NCI-H774 (cell line): ENCODE measurements at places on chromosomes 4 and X.

- no peak for DNase-seq
These were observed 129.2 kb downstream of the NR3C2 start for GRCh38 chr4:148312956-148313490.

- DNase-seq: no peak
These were observed 996.5 kb downstream of the CCSER1 start for GRCh38 chr4:91123742-91124141.

- no peak for DNase-seq
These were observed 64.1 kb downstream of the ALPK1 start for GRCh38 chr4:112361181-112361791.

DNA sequence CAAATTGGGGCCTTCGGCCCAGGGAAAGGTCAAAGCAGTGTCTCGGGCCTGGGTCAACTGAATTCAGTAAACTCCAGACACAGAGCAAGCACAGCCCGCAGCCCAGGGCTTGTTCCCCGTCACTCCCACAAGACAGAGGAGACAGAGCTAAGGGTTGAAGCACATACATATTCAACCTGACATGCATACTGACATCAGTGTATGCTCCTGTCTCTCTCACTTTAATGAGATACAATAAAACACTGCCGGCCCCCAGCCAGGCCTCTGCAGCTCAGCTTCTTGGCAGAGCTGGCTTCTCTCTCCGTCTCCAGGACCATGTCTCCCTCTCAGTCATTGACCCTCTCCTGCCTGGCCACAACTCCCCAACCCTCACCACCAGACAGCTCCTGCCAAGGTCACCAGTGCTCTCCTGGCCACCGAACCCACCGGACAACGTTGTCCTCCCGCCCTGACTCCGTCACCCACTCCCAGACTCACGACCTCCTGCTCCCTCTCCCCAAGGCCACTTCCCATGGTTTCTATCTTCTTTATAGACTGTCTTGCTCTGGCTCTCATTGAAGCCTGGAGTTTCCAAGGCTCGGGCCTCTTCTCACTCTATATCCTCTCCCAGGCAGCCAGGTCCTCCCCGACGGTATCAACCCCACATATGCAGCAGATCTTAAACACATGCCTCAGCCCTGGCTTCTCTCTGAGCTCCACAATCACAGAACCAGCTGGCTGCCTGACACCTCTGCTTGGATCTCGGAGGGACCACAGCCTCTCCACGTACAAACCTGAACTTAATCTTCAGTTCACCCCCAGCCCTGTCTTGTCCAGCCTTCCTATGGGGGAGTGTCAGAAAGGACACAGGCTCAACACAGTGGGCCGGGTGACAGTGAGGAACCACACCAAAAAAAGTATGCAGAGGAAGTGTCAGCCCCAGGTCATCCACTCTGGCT lies 67.7 kb upstream of the C4orf50 start:
- DNase-seq: no peak

- DNase-seq: no peak
These were observed 19.4 kb downstream of the SEPTIN11 start for GRCh38 chr4:76968937-76969336.

- DNase-seq: no peak
These were observed 1050.0 kb downstream of the ADGRL3 start for GRCh38 chr4:62250100-62250499.

DNA sequence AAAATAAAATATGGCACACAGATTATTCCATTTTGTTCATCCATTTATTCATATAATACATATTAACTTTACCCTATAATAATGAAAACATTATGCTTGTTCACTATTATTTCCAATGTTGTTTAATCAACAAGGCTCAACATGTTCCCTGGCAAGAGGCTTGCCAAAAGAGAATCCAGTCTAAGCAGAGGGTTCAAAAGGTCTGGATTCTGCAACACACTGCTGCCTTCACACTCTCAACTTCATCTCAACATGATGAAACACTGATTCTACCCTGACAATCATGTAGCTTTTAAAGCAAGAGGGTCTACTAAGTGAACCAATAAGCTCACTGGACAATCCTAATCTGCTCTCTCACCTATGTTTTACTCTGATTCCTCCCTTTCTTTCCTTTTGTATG lies 101.1 kb downstream of the MID1 start:
- DNase-seq: no peak

DNA sequence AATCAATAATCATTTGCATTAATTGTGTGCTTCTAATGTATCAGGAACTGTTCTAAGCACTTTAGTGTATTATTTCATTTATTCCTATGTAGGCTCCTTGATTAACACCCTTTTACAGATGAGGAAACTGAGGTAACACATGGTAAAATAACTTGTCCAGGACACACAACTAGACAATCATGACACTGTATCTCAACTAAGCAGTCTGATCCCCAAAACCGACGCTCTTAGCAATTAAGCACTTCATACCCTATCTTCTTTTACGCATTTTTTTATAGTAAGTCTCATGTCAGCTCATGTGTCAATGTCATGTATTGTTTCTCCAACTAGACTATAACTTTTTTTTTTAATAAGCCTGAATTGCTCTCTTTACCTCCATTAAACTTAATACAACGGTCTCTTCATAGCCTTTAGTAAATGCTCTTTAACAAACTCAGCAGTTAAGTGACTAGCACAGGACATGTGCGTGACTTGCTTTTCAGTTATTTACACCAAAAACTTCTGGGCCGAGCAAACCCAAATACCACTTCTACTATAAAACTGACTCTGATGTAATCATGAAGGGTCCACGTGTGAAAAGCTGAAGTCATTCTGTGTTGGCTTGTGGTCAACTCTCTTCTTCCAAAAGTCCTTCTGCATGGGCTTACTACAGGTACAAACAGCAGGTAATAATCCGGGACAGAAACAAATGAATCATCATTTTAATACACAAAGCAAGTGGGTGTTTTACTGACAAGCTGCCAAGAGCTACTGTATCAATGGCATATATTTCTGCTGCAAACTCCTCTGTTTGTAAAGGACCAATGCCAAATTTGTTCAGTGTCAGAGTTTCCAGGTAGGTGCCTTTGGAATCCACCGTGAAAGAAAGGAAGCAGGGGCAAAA lies 7.9 kb upstream of the AMBN start:
- DNase-seq: peak; percentile 87
